Keratinocyte (primary cell): ENCODE measurements at places on chromosomes 6 and 20. TPM values are rescaled to one million over a fixed set of nuclear protein-coding genes. Genes with fewer than 3 reads are reported as not detected.

DNA sequence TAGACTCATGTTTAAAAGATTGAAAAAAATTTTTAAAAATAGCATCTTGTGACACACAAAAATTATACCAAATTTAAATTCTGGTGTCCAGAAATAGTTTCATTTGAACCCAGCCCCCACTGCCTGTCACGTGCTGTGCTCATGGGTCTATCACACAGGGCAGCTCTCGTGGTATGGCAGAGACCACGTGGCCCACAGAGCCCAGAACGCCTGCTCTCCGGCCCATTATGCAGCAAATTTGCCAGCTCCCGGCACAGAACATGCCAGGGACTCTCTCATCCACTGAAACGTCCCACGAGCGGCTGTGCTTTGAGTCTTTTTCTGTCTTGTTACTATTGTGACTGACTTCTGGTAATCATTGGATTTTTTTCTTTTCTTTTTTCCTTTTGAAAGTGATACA, 224.3 kb downstream of the TTLL2 start:
- no peak for DNase-seq

- DNase-seq: no peak
Measured at GRCh38 chr6:148203281-148203925, 139.2 kb upstream of the SASH1 start.

GRCh38 chr6:169450097-169450496, 196.5 kb upstream of the THBS2 start:
- DNase-seq: no peak

GRCh38 chr6:166333172-166333995, 9.0 kb downstream of the SFT2D1 start:
- DNase-seq: no peak

DNA sequence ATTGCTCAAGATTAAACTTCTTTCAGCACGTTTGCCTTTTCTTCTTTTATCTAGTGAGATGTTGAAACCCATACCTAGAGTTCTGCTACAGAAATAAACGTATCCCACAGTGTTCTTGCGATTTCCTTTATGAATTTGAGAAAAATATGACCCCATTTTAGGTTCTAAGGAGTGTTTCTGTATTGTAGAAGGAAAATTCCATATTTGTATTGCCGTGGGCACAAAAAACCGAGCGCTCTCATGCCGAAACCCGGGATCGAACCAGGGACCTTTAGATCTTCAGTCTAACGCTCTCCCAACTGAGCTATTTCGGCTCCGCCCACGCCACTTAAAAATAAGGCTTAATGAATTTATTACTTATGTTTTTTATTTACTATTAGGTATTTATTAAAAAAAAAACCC, 23.7 kb downstream of the ZNF311 start:
- DNase-seq: no peak

DNA sequence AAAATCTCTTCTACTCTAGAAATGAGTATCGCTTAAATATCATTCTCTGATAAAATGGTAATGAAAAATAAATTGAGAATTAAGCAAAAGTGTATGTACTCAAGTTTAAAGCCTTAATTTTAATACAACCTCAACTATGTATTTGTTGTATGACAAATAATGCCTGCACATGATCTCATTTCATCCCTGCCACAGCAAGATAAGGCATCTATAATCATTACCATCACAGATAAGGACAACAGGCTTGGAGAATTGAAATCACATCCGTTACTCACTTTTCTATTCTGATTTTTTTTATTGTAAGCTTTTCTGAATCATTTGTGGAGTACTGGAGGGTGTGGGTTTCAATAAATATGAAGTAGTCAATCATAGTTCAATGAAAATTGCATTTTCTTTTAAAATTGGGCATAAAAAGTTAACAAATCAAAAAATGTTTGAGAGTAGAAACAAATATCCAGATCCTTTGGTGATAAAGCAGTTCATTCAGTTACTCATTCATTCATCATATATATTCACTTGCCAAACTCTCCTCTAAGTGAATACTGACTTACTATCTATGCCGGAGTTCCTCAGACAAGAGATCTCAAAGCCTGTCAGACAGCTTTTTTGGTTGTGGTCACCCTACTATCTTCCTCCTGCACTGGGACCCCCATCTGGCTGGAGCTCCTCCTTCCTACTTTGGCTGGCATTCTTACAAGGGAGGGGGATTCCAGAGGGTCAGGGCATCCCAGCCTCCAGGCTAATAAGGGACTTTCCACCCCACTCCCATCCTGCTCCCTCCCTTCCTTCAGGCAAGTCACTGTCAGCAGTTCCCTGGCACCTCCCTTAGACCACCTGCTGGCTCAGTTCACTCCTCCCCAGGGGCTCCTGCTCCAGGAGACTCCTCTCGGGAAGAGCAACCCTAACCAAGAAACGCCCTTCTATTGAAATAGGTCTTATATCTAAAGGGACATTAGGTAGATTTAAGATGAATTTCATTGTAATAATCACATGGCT, 118.6 kb downstream of the OGFRL1 start:
- no peak for DNase-seq

DNA sequence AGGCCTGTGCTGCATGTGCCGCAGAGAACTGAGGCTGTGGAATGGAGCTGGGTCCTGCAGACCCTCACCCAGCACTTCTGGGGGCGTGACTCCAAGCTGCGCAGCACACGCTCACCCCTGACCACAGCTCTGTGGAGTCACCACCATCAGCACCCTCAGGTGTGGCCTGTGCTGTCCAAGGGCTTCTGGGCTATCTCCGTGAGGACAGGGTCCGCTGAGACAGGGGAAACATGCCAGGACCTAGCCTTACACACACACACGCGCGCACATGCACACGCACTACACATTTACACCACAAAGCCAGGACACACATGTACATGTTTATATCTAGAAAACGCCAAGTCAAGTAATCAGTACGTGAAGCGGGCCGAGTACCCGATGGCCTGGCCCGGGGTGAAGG, 26.8 kb upstream of the TCFL5 start:
- DNase-seq: no peak

DNA sequence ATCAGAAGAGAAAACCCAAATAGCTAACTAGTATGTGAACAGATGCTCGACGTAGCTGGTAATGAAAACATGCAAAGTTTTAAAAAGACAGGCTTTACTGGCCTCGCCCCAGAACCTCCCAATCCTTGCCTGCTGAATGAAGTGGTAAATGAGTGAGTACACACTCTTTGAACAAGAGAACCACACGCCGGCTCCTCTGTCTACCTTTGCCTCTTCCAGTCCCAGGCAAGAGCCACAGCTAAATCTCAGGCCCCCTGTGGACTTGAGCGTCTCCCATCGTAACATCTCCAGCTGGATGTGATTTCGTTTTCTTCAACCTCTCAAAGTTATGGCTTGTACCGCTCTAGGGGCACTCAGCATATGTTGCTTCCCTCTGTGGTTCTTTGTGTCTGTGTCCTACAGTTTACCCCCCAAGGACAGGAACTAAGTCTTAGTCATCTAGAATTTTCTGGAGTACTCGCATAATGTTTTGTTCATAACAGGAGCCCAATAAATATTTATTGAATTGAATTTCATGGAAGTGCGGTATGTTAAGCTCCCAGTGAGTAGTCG, 153.2 kb upstream of the TAB2 start:
- no peak for DNase-seq

- no peak for DNase-seq
Measured at GRCh38 chr6:73608761-73609160, 45.0 kb downstream of the SLC17A5 start.

DNA sequence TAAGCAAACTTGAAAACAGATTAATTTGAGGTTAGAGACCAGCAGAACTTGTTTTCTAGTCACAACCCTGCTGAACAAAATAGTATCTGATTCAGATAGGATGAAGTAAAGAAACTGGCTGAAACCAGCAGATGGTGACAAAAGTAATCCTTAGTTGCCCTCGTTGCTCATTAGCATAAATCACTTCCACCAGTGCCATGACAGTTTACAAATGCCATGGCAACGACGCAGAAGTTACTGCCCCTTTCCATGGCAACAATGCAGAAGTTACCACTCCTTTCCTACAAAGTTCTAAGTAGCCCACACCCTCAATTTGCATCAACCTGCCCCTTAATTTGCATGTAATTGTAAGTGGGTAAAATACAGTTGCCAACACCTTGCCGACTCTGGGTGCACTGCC, 23.7 kb downstream of the SNRPB start:
- DNase-seq: no peak

DNA sequence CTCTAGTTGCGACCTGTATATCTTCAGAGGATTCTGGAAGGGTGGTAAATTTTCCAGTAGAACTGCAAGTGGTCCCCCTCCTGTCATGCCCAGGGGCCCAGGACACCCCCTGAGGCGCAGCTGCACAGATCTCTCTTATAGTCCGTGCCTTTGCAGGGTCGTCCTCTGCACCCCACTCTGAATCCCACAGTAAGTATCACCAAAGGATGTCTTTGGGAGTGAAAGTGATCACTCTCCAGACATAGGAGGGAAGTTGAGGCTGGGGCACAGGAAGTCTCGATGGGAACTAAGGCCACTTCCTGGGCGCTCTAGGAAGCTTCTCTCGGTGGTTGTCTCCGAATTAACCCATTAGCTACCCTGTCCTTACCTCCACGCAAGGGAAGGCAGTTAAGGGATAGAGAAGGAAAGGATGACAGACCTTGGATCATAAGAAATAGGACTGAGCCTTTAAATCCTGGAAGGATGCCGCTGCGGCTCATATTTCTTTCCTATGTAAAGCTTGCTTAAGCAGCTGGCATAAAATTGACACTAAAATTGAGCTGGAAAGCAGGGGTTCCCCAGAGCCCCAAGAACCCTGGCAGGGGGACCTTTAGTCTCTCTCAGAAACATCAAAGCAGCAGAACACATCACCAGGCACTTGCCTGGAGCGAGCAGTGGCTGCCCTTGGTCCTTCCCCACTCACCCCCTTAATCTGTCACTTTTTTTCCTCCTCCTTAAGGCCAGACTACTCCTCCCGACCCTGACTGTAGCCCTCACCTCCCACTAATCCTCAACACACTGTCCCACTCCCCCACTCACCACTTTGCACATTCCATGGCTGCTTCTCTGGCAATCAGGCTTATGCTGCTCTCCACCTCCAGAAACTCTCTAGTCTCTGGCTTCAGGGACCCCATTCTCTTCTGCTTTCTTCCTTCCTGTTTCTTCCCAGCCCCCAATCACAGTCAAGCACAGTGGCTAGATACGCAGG, at the start of gene ZKSCAN4:
Gene ZKSCAN4 (minus strand): TSS at position 261 of the 967 bp plus-strand sequence. CDS start 289 bp downstream, outside the sequence.
- DNase-seq: peak; percentile 44

- peak; percentile 38 for DNase-seq
Measured at GRCh38 chr6:79671600-79672266, 40.6 kb downstream of the SH3BGRL2 start.

GRCh38 chr6:5510331-5511133, 249.2 kb downstream of the FARS2 start:
- DNase-seq: no peak

DNA sequence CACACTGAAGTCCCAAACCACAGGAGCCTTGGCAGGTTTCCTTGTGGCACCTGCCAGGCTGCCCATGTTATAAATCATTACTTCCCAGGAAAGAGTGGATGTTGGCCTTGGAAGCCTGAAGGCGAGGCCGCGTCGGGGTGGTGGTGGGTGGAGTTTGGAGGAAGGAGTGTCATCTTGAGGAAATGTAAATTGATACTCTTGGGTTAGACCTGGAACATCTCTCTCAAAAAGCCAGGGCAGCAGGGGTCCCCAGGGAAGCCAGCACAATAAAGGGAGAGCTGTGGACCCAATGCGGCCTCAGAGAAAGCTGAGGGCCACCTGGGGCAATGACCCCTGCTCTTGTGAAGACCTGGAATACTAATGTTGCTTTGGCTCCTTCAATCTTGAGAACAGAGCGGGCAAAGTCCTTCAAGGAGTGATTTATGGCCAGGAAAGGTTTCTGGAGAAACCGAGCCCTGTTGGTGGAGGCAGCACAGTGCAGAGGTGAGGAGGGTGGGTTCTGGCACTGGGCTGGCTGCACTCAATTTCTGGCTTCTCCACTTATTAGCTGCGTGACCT, 26.3 kb upstream of the TRAF3IP2 start:
- no peak for DNase-seq

DNA sequence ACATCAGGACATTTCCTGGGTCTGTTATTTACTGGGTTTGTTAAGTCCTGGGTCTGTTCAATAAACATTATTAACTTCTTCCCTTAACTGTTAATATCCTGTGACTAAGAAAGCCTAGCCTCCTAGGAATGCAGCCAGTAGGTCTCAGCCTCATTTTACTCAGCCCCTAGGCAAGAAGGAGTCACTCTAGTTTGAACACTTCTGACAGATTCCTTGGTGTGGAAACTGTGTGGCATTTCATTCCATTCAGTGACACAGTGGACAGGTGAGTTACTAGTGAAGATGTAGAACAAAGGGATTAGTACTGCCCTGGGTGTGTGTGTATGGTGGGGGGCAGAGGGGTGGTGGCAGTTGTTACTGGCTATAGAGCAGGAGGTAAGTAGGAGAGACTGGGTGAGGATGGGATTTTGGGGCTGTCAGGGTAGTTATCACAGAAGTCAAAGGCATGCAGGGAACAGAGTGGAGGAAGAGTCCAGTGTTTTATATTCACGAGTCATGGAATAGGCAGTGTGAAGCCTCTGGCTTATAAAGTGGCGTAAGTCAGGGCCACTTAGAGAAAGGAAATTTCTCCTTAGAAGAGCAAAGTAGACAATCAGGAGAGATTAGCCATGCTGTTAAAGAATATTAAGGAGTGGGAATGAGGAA, 28.4 kb downstream of the RNF182 start:
- peak; percentile 53 for DNase-seq

- no peak for DNase-seq
Measured at GRCh38 chr6:89118931-89119330, 1.1 kb upstream of the SRSF12 start.

- DNase-seq: no peak
Measured at GRCh38 chr20:1964659-1965405, 29.0 kb downstream of the PDYN start.

GRCh38 chr20:8390037-8390433, 258.0 kb downstream of the PLCB1 start:
- no peak for DNase-seq

GRCh38 chr6:15730442-15730841, 67.6 kb upstream of the DTNBP1 start:
- no peak for DNase-seq

GRCh38 chr6:106518748-106519147, 110.5 kb downstream of the RTN4IP1 start:
- DNase-seq: no peak

Gene SEMG1
- not detected in 3 replicates for polyA plus RNA-seq

Gene SEL1L2
- polyA plus RNA-seq: not detected in 3 replicates

Gene ID4
- polyA plus RNA-seq: 0.10 to 1.4 TPM (median 0.41 TPM) in 3 replicates

Gene ECHDC1
- polyA plus RNA-seq: 28.0 to 56.9 TPM (median 46.2 TPM) in 3 replicates

Gene KIF13A
- 90.1 to 106 TPM (median 96.2 TPM) in 3 replicates for polyA plus RNA-seq

Gene C4A
- polyA plus RNA-seq: 1.2 to 2.9 TPM (median 1.4 TPM) in 3 replicates

Gene BMP7
- polyA plus RNA-seq: 0.29 to 1.1 TPM in 2 of 3 replicates, not detected in the other

Gene SFTA2
- not detected in 3 replicates for polyA plus RNA-seq

Gene GPR6
- polyA plus RNA-seq: not detected in 3 replicates

Gene HLA-DOA
- polyA plus RNA-seq: 0.01 TPM in 1 of 3 replicates, not detected in the others

Gene PDYN
- polyA plus RNA-seq: 0.03 TPM in 1 of 3 replicates, not detected in the others

Gene GNAS-AS1
- polyA plus RNA-seq: 0.25 to 0.37 TPM (median 0.31 TPM) in 3 replicates

Gene SPEF1
- polyA plus RNA-seq: 0.06 to 0.09 TPM (median 0.07 TPM) in 3 replicates

Gene TFAP2B
- 0.01 to 0.08 TPM in 2 of 3 replicates, not detected in the other for polyA plus RNA-seq

Gene PLEKHG1
- polyA plus RNA-seq: 3.1 to 5.5 TPM (median 3.8 TPM) in 3 replicates

Gene MBOAT1
- polyA plus RNA-seq: 2.2 to 5.7 TPM (median 4.9 TPM) in 3 replicates

Gene LZTS3
- polyA plus RNA-seq: 2.5 to 6.2 TPM (median 2.9 TPM) in 3 replicates

Gene ZNF391
- polyA plus RNA-seq: 3.0 to 4.5 TPM (median 3.7 TPM) in 3 replicates

Gene ZGPAT
- polyA plus RNA-seq: 7.8 to 13.5 TPM (median 12.2 TPM) in 3 replicates
